GM12878 (cell line): ENCODE measurements at places on chromosomes 1 and 21.

DNA sequence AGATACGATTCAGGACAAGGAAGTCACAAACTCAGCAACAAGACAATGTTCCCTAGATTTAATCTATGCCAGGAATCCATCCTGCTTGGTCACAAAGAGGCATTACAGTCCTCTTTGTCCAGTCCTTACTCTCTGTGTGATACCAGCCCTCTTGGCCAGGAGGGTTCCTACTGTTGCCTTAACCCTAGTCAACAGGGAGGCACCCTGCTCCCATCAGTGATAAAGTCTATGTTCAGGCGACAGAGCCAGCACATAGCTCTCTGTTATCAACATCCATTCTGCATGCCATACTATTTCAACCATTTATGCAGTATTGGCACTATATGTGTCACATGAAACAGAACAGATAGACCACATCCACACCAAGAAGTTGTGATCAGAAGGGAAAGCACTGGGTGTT lies 4.4 kb upstream of the NPL start:
- DNase-seq, result no peak

DNA sequence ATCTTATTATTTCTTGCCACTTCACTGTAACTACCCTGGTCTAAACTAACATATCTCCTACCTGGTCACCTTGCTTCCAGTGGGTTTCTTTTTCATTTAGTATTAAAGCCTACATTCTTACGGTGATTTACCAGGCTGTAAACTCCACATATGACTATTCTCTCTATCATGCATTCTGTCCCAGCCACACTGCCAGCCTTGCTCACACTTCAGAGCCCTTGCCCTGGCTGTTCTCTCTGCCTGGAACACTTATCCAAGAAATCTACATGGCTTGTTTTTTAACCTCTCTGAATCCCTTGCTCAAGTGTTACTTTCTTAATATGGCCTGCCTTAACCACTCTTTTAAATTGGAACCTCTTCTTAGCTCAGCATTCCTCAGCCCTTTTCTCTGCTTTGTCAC lies 212.7 kb downstream of the GPR52 start:
- DNase-seq, result no peak

GRCh38 chr1:179760521-179760920 lies 17.4 kb downstream of the FAM163A start:
- no peak for DNase-seq

DNA sequence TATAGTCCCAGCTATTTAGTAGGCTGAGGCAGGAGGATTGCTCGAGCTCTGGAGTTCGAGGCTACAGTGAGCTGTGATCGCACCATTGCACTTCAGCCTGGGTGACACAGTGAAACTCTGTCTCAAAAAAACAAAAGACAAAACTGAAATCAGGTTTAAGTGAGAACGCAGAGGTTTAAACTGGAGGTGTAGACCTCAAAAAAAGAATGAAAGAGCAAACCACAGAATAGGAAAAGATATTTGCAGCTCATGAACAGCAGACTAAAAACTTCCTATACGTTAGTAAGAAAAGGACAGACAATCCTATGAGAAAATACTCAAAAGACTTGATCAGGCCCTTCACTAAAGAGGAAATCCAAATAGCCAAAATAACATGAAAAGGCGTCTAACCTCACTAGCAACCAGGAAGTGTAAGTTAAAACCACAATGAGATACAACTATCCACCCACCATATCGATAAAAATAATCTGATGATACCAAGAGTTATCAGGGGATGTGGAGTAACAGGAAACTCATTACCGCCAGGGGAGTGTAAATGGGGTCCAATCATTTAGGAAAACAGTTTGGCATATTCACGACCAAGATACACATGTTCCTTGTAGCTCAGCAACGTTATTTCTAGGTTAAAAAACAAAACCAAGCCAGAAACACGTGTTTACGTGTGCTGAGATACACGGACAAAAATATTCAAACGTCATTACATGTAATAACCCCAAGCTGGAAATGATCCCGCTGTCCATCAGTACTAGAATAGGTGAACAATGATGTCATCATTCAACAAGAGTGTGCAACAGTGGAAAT lies 9.8 kb downstream of the TNFRSF9 start:
- DNase-seq, result no peak

DNA sequence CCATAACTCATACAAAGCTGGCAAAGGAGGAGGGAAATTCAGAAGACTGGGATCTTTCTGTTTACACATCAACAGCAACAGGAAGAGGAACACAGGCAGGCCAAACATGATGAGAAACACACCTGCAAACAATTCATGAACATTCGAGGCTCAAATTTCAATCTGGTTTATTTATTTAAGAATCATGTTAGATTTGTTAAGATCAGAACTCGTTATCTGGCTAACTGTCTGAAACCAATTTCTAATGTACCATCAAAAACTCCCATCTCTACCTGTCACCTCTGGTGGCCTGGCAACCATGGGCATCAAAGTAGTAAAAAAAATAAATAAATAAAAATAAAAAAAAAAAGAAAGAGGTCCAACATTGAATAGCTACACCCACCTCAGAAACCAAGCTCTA lies 9.8 kb downstream of the LBR start:
- no peak for DNase-seq

DNA sequence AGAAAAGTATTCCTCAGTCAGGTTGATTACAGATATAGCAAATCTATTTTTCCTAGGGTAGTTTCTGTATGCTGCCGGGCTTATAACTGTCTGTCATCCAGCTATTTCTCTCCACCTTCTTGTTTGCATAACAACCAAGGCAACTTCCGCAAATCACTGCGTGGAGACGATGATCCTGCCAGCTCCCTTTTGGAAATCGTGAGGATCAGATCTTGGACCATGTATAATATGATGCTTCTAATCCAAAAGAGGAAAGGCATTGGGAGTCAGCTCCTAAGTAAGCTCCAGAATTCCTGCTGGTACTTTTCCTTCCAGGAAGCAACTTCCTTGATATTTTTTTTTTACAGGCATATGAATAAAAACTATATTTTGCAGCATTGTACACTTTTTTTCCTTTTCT lies 445 bp upstream of the RGS4 start:
- no peak for DNase-seq

- no peak for DNase-seq
Measured at GRCh38 chr21:34597406-34597805, 17.5 kb downstream of the RCAN1 start.

DNA sequence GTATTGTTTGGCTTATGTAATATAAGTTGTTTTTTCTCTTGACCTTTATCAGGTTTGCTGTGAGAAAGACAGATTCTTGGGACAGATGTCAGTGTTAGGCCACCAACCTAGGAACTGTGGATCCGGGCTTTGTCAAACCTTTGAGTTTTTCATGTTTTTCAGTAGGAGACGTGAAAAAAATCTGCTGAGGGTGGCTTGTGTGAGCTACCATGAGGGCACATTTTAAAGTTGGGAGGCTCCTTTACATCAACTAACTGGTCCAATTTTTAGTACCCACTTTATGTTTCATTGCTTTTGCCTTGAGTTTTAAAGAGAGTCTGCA lies 801 bp downstream of the RPS6KC1 start:
- no peak for DNase-seq

DNA sequence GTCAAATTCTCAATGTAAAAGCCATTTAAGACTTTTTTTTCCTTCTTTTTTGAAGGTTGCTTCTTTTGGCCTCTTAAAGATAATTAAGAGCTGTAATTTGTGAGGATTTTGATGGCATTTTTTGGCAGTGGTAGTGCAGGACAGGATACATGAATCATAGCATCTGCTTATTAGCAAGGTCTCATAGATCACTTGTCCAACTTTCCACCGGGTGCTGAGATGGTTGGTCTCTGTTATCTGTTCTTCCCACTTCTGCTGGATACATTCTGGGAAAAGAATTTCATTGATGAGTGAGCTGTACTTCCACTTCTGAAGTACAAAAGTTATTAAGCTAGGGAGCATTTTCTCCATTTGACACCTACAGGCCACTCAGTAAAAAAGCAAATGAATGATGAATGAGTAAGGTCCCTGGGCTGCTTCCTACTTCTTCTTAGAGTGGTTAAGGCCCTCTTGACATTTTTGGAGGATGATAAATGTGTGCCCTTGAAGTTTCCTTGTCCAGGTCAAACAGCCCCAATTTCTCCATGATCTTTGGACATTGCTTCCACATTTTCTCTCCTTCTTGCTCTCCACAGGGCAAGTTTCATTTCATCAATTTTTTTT lies 100.6 kb downstream of the ROR1 start:
- no peak for DNase-seq

DNA sequence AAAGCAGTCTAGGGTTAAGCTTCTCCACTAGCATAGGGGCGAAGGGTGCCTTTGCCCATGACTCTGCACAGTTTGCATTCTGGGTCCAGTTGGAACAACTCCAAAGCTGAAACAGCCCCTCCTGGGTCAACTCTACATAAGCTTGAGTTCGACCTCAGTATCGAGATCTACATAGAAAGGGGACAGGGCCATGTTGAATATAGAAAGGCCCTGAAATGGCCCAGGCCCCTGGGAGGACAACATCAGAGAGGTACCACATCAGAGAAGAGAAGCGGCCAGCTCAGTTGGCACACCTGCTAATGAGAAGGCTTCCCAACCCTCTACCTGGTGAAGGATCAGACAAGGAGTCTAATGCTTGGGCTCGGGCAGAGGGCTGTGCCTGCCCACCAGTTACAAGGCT lies 1.6 kb downstream of the DENND2D start:
- no peak for DNase-seq

- DNase-seq, result no peak
Measured at GRCh38 chr1:93177991-93178390, 2.2 kb downstream of the TMED5 start.

DNA sequence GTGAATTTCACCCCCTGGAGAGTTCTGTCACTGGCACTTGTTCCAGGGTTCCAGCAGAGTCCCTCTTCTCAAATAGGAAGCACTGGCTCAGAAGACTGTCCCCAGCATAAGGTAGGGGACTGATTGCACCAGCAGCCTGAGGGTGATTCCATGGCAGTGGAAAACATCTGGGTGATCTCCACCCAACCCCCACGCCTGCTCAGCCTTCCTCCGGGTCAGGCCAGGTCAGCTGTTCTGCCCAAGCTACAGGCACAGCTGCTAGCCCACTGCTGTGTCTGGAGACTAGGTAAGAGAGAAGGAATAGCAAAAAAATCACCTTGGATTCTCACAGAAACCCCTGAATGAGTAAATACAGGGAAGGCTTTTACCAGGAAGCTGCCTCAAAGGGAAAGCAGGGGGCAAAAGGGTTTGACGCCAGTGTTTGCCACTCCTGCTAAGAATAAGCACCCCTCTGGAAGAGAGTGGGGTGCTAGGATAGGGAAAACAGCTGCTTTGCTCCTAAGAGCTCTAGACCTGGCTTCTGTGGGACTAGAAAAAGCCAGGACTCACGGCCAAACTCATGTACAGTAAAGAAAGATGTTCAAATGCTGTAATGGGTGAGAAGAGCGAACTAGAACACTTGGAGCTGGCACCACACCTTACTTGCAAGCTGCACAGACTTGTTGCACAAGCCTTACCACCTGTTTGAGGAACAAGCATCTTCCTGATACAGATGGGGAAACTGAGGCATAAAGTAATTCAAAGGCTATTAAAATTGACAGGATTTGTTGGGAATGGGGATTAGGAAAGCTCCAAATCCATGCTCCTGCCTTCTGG lies 1.0 kb upstream of the DENND2D start:
- no peak for DNase-seq

DNA sequence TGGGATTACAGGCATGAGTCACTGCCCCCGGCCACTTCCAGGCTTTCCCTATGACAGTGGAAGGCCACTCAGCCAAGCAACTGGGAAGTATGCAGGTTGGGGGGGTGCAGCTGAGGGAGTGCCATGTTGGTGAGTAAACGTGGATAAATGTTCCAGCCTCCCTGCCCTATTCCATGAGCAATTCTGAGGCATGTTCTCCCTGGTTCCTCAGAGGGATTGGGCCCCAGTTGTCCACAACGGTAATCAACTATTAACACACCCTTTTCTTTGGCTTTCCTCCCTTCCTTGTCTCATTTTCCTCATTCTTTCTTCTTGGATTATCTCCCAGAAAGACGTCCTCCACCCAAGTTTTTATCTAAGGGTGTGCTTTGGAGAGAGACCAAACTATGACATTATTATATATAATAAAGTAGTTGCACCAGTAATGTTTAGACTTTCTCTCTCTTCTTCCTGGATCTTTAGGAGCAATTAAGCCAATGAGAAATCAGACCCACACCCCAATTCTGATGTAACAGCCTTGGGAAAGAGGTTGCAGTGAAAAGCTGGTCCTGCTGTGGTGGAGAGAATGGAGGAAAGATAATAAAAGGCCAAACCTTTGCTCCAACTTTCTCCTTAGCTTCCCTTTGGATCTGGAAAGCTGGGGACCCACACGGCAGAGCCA lies 6.8 kb upstream of the SLAMF9 start:
- no peak for DNase-seq
